Stimulated activated naive CD8-positive, alpha-beta T cell treated with anti-CD3 and anti-CD28 coated beads, Interleukin-15, amount 100 ng/mL, for 72 hours (primary cell): ENCODE measurements at places on chromosomes 4 and X.

GRCh38 chr4:76705472-76705871 lies 192.5 kb downstream of the SOWAHB start:
- no peak for DNase-seq

- no peak for DNase-seq
Observed at GRCh38 chr4:122150931-122151330, 1.2 kb upstream of the BLTP1 start.

- DNase-seq, result no peak
Observed at GRCh38 chrX:16914058-16914457, 32.4 kb upstream of the REPS2 start.

DNA sequence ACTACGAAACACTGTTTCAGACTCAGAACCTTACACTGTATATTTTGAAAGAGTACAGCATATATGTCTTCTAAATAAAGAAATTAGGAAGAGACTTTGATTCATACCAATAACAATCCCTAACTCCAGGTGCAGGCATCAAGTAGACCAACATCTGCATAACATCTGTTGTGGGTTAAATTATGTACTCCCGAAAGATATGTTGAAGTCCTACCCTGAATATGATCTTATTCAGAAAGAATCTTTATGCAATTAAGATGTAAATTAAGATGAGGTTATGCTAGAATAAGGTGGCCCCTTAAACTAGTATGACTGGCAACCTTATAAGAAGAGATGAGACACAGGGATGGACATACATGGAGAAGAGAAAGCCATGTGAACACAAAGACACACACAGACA lies 117.9 kb downstream of the INPP4B start:
- no peak for DNase-seq

DNA sequence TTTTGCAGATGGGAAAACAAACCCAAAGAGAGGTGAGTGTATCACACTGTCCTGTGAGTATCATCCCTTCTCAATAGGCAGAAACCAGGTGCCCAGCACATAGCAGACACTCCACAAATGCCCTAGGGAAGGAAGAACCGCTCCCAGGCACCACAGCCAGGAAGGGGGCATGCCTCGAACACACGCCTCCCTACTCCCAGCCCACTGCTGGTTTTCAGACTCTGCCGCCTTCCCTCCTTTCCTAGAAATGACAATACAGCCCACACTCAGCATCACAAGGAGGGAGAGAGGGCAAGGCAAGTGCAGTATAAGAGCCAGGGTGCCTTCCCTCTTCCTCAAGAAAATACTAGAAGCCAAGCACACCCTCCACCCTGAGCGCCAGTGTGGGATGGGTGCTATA lies 16.2 kb downstream of the JAKMIP1 start:
- DNase-seq, result no peak
